ENCODE measurements at places on chromosomes 16 and 17.

GRCh38 chr16:77336637-77337036 lies 98.2 kb downstream of the ADAMTS18 start:
- peak; percentile 27 for DNase-seq

DNA sequence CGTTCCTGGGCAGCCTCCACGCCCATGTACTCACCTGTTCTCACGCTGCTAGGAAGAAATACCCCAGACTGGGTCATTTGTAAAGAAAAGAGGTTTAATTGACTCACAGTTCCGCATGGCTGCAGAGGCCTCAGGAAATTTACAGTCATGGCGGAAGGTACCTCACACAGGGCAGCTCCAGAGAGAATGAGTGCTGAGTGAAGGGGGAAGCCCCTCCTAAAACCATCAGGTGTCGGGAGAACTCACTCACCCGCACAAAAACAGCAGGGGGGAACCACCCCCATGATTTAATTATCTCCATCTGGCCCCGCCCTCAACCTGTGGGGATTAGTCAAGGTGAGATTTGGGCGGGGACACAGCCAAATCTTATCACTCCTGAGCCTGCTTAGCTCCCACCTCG lies 18.2 kb downstream of the RAB40C start:
- no peak for DNase-seq

GRCh38 chr17:48152289-48152688 lies 44.7 kb downstream of the SNX11 start:
- DNase-seq = no peak

DNA sequence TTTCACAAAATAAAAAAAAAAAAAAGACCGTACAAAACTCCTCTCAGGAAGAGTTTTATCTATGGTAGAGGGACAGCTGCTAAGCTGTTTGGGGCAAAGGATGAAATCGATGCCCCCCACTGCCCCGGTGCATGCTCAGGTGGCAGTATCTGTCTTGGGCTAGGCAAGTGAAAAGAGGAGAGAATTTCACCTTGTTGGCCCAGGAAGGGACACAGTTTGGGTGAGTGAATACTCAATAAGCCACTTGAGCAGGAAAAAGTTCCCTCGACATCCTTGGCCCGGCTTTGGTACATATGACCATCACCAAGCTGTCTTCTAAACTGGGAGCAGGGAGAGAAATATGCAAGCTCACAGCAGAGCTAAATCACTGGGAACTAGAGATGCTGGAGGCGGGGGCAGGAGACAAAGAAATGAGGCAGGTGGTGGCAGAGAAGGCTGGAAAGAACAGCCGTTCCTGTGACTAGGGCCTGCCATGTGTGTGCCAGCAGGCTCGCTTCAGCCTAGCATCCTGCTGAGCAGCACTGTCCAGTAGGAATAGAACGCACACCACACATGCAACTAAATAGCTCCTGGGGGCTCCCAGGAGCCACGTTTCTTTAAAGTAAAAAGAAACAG lies 8.2 kb upstream of the EIF1 start:
- DNase-seq = no peak

- DNase-seq = no peak
Measured at GRCh38 chr16:9176547-9177418, 85.3 kb downstream of the HAPSTR1 start.

- DNase-seq = peak; percentile 81
Measured at GRCh38 chr17:77404812-77405581, 264.2 kb downstream of the SEC14L1 start.

GRCh38 chr16:50338371-50339231 lies 30.2 kb downstream of the BRD7 start:
- no peak for DNase-seq

DNA sequence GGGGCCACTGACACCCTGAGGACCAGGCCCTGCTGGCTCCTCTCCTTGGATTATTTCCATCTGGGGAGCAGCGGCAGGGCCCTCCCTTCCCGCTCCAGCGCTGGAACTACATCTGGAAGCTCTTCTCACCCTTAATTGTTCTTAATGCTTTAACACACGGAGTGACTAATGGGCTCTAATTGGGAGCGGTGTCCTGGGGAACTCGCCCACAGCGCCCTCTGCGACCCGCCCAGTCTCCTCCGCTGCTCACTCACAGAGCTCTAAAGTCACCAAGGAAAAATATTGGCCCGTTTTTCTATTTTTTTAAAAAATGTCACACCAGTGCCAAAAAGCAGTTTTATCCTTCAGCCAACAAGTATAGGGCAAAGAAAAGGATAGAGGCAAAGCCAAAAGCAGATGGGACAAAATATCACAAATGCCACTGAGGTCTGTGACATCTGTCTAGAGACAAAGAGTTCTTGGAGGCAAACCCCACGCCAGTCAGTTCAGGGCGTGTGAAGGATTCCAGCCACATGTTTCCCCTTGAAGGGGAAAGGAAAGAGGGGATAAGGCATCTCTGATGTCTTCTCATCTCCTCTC lies 134.7 kb downstream of the RBFOX3 start:
- DNase-seq = no peak

DNA sequence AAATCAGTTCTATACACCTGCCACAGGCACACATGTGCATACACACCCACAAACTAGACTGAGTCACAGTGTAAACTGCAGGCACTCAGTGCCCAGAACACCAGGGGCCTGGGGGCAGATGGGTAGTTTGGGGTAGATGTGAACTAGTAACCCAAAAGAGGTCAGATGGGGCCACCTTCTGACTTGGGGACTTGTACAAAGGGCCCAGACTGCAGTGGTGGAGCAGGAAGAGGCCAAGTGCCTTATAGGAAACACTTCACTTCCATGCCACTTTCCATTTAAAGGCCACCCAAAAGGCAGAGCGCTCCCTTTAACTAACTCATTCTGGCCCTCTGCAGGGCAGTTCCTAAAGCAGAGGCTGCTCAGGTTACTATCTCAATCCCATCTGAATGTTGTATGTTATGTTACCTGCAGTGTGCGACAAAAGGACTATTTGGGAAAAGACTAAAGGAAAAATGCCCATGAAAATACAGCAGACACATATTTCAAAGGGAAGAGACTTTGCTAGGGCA lies 27.8 kb upstream of the ERN1 start:
- DNase-seq = no peak

DNA sequence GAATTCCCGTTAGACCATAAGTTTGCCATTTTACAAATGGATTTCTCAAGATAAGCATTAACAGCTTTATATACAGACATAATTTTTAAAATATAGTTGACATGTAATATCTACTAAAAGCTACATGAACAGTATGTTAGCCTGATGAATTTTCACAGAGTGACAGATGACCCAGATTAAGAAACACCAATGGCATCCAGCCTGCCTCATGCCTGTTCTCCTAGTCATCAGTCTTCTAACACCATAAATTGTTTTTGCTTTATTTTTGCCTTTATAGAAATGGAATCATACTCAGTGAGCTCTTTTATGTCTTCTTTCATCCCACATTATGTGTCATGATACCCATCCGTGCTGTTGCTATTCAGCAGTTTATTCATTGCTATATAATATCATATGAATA lies 80.0 kb downstream of the ATF7IP2 start:
- DNase-seq = peak; percentile 18

- DNase-seq = no peak
Measured at GRCh38 chr16:19088341-19088916, 21.0 kb downstream of the COQ7 start.

GRCh38 chr17:76830987-76831715 lies 37.1 kb upstream of the MGAT5B start:
- no peak for DNase-seq

- DNase-seq = no peak
Measured at GRCh38 chr17:32289471-32290070, 23.9 kb downstream of the RHBDL3 start.

Data from fibroblast of skin of scalp (primary cell).